ENCODE measurements at places on chromosomes 1 and 21.

- DNase-seq = no peak
These were observed 58.3 kb upstream of the SDC3 start for GRCh38 chr1:30966690-30967369.

- DNase-seq = no peak
These were observed 569.5 kb downstream of the PTPRU start for GRCh38 chr1:29805896-29806160.

DNA sequence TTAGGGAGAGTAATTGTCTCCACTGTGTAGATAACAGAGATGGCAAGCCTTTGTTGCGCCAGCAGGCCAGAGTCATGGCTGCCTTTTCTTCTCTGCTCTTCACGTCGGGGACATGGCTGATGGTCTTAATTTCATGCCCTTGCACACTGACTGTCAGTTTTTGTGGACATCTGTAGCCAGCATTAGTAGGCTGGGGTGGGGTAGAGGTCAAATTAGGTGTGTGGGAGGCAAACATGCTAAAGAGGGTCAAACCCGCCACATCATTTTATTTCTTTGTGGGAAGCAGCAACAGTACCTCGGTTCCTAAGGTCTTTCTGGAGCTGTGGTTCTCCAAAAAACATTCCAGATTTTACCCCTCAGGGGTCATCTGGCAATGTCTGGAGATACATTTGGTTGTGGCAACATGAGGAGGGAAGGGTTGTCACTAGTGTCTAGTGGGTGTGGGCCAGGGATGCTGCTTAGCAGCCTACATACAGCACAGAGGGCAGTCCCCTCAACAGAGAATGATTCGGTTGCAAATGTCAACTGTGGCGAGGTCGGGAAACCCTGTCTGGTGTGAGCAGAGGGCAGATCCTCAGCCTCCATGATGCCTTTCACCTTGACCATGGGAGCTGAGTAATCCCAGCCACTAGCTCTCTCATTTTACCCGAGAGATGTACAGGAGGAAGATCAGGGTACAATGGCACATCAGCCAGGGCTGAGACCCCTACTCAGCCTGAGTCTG lies 14.7 kb downstream of the RUNX1 start:
- DNase-seq = no peak

- no peak for DNase-seq
These were observed 35.6 kb upstream of the WASF2 start for GRCh38 chr1:27525296-27526272.

DNA sequence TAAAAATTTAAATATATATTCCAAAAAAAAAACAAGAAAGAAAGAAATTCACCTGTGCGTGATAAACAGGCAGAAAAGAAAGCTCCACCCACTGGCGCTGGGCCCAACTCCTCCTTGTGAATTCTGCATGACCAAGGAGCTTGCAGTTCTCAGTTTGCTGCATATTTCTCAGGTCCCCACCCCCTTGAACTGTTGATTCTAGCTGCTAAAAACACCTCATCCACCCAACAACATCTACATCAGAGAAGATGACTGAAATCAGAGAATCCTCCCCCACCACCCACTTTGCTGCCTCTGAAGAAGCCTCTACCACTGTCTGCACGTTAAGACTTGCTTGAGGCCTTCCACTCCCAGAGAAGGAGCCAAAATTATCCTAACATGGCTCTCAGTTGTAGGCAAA lies 104.8 kb downstream of the RGS2 start:
- DNase-seq = no peak

- DNase-seq = no peak
These were observed 120.8 kb downstream of the GABPA start for GRCh38 chr21:25855576-25855975.

GRCh38 chr1:232301246-232301645 lies 328.7 kb downstream of the SIPA1L2 start:
- no peak for DNase-seq

DNA sequence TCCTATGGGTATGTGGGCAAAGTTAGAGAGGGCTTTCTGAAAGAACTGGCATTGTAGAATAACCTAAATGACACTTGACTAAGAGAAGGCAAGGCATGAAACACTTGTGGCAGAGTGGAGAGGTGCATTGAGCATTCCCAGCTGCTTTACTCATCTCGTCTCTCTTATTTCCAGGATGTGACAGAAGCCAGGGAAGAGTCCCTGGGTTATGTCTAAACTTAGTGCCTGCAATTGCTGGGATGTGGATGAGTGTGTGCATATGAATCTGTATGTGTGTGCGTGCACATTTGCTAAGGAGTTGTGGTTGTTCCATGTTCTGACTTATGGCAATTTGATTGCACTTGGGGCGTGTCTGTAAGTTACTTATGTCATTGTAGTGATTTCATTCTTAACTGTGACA lies 1326.5 kb upstream of the B3GALT2 start:
- no peak for DNase-seq

- no peak for DNase-seq
These were observed 16.0 kb downstream of the NPHP4 start for GRCh38 chr1:5976231-5976630.

GRCh38 chr1:222167111-222167510 lies 380.8 kb downstream of the HHIPL2 start:
- DNase-seq = peak; percentile 44

- DNase-seq = no peak
These were observed 3.8 kb upstream of the RRP15 start for GRCh38 chr1:218281285-218281684.

- no peak for DNase-seq
These were observed 16.0 kb downstream of the SLC9A1 start for GRCh38 chr1:27138927-27139326.

GRCh38 chr1:166905900-166906299 lies 29.8 kb upstream of the TADA1 start:
- DNase-seq = no peak

- peak; percentile 79 for DNase-seq
These were observed 466 bp downstream of the VPS26C start for GRCh38 chr21:37266515-37267221.

DNA sequence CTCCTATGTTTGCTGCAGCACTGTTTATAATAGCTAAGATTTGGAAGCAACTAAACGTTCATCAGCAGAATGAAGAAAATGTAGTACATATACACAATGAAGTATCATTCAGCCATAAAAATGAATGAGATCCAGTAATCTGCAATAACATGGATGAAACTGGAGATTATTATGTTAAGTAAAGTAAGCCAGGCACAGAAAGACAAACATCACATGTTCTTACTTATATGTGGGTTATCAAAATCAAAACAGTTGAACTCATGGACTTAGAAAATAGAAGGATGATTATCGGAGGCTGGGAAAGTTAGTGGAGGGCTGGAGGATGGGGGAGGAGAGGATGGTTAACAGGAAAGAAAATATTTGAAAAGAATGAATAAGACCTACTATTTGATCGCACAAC lies 1017.6 kb downstream of the KCNT2 start:
- no peak for DNase-seq

DNA sequence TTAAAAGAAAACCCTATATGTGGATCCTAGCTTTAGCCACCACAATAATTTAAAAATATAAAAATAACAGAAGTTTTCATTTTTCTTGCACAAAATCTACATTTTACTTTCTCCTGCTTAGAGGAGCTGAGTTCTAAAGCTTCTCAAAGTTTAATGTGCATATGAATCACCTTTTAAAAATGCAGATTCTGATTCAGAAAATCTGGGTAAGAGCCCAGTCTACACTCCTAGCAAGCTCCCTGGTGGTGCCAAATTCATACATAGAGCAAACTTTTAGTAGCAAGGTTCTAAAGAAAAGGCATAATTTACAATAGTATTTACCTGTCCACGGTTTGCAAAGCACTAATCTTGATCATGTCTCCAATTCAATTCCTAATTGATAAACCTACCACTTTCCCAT lies 19.3 kb downstream of the RSBN1 start:
- DNase-seq = no peak

- no peak for DNase-seq
These were observed 226.1 kb downstream of the KCTD3 start for GRCh38 chr1:215793180-215793579.

GRCh38 chr1:145997016-145997717 lies 788 bp upstream of the TXNIP start:
- DNase-seq = no peak

- DNase-seq = no peak
These were observed 38.7 kb downstream of the GPR137B start for GRCh38 chr1:236181059-236181458.

DNA sequence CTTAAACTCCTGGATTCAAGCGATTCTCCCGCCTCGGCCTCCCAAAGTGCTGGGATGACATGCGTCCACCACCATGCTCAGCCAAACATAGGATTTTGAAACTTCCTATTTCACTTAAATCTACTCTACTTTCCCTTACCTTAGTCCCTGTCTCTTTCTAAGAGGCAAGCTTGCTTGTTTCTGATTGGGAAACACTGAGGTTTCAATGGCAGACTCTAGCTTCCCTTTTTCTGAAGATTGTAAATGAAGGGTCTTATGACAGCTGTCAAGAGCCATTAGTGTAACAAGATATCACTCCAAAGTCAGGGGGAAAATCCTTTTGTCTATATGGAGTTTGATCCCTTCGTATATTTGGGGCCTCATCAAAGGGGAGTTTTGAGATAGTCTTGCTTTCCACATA lies 23.5 kb upstream of the LMO4 start:
- DNase-seq = no peak

DNA sequence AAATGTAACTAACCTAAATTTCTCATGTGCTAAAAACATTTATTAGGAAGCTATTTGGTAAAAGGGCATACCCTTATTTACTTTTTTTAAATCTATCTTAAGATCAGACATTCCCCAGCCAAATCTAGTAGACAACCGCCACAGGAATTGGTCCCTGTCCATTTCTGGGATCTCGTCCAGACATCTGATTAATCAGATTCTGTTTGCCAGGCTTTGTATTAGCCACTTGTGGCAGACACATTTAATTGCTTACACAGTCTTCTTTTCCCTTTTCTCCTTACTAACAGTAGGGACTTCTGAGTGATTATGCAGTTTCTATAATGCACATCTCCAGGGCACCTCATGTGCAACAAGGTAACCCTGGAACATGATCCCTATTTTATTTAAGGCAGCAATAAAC lies 449.0 kb upstream of the RGS18 start:
- DNase-seq = no peak

DNA sequence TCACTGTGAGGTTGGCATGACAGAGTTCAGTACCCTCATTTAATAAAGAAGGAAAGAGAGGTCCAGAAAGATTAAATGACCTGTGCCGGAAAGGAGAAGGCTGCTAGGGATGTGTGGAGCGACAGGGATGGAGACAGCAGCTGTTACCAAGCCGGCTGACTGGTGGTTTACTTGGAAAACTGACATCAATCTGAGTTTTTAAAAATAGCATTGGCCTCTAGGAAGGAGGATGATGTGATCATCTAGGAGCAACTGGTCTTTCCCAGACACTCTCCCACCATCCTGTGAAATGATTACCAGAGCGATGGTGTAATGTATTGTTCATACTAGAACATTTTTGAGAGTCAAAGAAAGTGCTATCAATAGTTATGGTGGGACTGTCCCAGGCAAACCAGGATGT lies 154.4 kb downstream of the ZSCAN20 start:
- no peak for DNase-seq

DNA sequence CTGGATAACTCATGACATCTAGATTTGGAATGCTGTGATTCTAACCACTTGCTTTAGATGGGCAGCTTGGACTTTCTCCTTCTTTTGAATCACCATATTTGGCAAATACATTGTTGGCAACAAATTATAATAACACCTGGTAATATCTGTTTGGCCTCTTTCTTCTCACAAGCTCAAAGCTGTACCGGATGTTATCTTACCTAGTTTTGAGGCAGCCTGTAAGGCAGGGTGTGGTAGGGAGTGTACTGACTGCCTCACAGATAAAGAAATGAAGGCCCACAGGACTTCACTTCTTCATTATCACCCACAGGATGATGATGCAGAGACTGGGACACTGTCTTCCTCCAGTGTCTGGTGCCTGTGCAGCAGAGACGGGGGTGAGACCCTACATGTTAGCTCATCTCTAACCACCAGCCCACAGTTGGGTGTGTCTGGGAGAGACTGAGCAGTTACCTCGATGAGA lies 28.5 kb downstream of the TUFT1 start:
- DNase-seq = no peak

GRCh38 chr1:58249737-58250586 lies 296.6 kb downstream of the OMA1 start:
- DNase-seq = no peak

DNA sequence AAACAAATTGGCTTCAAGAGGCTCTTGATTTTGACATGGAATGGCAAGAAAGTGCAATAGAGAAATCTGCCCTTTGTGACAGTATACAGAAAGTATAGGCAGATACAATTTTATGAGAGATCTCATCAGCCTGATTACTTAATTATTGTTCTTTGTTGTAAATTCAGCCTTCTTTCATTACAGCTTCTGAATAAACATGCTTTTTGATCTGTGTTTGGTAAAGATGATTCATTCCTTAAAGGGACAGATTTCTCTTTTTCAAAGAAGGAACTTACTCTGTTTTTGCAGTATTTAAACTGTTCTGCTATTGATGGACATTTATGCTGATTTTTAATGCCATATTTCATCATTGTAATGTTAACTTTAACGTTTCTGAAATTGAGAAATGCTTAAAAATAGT lies 13.7 kb upstream of the MPC2 start:
- DNase-seq = no peak

GRCh38 chr21:17823846-17824245 lies 4.7 kb upstream of the C21orf91 start:
- no peak for DNase-seq

GRCh38 chr1:108585313-108585712 lies 25.4 kb downstream of the EEIG2 start:
- DNase-seq = no peak

DNA sequence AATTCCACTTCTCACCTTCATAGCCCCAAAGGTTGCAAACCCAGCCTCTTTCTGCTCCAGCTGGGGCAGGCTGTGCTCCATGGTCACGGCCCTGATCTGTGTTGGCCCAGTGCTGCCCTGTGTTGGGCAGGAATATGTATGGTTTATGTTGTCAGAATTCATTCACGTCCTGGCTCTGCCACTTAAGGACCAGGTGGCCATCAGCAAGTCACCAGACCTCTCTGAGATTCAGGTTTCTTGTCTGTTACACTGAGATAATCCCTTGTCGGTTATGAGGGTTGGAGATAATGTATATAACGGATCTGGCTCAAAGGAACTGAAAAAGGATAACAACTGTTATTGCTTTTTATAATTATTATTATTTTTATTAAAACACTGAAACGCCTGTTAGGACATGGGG lies 39.1 kb upstream of the SELENON start:
- DNase-seq = no peak

DNA sequence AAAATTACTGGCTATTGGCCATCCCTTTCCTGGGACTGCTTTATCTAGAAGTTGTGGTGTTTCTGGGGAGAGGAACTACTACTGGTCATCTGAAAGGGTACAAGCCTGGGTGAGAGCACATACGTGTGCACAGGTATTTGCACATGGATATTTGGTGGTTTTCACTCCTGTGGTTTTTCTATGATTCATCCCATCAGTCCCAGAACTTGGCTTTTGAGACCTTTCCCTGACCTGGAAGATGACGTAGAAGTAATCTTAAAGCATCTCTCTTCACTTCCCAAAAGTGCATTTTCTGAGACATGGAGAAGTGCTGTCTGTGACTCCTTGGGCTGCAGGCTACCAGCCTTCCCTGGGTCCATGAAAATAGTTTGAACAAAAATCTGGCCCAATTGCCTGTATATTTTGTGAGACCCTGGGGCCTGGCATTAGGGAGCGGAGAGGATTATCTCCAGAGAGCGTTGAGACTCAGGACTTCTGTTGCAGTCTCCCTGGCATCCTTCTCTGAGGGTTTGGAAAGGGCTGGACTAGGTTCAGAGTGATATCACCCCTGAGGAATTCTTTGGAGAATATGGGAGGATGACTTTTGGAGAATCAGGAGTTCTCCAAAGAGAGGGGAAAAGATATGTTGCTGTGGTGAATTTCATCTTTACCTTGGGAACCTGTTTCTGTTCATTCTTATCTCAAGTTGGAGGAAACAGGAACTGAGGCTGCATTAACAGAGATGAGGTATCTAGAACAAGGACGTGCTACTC lies 130.8 kb downstream of the NOS1AP start:
- DNase-seq = no peak

Data from RWPE2 (cell line).